Ascending aorta (tissue), 2 donors: ENCODE measurements at places on chromosomes 5 and 9.

DNA sequence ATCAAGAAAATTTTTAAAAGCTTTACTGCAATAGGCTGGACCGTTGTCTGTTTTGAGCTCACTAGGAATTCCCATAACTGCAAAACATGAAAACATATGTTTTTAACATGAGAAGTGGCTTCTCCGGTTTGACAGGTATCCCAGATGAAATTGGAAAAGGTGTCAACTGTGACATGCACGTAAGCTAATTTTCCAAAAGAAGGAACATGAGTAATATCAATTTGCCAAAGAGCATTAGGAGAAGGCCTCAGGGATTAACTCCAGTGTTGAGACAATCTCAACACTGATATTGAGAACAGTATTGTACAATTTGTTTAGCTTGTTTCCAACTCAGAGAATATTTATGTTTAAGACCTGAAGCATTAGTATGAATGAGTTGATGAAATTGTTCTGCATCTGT, 215.5 kb upstream of the KCNN2 start:
- DNase-seq: no peak

GRCh38 chr5:127870914-127871313, 167.7 kb downstream of the CCDC192 start:
- DNase-seq: peak; percentile 67

DNA sequence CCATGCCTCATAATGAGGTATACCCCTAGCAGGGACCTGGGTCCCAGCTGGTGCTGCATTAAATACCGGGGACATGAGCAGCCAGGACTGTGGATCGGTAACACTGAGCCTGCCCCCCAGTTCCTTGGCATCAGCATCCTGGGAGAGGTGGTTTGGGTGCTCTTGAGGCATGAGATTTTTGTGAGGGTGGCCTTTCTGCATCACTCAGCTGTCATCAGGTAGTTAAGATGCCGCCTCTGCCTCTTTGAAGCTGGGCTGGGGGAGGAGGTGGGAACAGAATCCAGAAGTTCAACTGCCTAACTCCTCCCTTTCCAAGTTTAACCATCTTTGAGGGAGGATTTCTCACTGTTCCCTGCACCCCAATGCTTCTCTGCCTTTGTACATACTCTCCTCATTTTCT, 112.7 kb downstream of the PDZD2 start:
- no peak for DNase-seq

DNA sequence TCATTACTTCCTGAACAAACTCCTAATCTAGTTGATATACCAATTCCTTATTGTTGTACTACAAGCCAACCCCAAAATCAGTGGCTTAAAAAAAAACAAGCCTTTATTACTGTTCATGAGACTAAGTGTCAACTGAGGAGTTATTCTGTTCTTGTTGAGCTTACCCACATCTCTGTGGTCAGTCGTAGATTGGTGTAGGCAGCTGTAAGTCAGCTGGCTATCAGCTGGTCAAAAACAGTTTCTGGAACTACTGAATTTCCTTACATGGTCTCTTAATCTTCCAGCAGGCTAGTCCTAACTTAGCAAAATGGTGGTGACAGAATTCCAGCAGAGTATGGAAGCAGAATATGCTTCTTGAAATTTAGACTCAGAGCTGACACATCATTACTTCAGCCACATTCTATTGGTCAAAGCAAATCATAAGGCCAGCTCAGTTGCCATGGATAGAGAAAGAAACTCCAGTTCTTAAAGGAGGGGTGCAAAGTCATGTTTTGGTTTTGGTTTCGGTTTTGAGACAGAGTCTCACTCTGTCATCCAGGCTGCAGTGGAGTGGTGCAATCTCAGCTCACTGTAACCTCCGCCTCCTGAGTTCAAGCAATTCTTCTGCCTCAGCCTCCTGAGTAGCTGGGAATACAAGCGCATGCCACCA, 386.1 kb upstream of the MPDZ start:
- DNase-seq: no peak

DNA sequence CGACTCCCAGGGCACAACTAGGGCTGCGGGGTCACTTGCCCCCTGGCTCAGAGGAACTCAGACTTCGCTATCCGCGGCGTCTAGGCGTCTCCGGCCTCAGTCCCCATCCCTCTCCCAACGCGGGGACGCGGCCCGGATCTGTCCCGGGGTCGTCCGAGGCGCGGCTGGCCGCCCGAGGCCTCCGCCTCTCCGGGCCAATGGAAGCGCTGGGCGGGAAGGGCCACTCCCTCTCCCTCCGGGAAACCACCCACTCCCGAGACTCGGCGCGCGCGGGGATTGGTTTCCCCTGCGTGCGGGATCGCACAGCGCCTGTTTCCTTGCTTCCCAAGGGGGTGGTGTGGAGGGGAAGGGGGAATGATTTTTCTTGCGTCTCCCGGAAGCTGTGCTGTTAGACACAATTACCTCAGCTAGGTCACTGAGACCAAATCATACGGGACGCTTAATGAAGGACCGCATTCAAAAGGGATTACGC, 38.3 kb downstream of the NR2F1 start:
- DNase-seq: peak; percentile 82

DNA sequence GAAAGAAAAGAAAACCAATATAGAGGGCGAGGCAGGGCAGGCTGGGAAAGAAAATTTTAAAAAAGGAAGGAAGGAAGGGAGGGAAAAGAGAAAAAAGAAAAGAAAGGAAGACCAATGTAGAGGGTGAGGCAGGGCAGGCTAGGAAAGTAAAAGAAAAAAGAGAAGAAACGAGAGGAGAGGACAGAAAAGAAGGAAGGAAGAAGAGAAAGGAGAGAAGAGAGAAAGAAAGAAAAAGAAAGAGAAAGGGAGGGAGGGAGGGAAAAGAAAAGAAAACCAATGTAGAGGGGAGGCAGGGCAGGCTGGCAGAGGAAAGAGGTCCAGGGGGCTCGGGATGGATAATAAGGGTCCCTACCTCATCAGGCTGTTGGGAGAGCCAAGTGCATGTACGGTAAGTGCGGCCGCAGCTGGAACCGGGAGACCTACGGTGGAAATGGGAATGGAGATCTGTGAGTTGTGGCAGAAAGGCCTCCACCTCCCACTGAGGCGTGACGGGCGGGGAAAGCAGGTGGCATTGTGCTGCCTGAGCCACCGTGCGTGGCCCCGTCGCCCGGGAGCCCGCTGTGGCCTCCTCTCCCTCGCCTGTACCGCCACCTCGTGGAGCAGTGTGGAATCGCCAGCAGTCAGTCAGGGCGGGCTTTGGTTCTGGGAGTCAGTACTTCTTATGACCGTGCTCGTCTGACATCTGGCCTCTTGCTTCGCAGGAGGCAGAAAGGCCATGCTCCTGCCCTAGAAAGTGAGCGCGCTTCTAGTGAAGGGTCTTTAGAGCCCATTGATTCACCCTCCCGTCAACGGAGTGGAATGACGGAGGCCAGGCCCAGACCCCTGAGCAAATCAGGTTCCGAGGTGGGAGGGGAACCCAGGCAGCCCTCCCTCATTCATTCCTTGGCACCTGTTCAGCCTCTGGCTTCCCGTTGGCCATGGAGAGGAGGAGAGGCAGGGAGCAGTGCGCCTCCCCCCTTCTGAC, 10.4 kb upstream of the NHP2 start:
- DNase-seq: peak; percentile 90

DNA sequence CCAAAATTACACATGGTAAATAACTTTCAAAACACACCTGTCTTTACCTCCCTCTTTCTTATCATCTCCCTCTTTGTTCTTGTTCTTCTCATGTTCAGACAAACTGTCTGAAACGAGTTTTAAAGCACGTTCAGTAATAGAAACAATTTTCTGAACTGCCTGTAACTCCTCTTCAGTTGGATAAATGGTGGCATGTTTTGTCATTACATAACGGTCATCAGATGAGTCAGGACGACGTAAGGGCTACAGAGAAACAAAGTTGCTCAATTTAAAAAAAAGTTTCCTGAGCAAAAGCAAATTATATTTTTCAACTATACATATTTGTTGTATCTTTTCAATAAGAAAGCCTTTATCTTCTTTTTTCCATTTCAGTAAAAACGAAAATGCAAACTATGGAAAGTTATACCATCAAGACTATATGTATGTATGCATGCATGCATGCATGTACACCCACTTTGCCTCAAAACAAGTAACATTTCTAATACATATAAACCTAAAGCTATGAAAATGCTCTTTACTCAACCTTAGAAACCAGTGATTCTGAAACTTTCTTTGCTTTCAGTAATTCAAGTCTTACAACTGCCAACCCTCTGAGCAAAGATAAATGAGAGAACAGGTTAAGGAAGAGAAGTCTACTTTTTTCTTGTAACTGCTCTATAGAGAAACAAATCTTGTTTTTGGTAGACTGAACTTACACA, 56.0 kb downstream of the ZFR start:
- no peak for DNase-seq

DNA sequence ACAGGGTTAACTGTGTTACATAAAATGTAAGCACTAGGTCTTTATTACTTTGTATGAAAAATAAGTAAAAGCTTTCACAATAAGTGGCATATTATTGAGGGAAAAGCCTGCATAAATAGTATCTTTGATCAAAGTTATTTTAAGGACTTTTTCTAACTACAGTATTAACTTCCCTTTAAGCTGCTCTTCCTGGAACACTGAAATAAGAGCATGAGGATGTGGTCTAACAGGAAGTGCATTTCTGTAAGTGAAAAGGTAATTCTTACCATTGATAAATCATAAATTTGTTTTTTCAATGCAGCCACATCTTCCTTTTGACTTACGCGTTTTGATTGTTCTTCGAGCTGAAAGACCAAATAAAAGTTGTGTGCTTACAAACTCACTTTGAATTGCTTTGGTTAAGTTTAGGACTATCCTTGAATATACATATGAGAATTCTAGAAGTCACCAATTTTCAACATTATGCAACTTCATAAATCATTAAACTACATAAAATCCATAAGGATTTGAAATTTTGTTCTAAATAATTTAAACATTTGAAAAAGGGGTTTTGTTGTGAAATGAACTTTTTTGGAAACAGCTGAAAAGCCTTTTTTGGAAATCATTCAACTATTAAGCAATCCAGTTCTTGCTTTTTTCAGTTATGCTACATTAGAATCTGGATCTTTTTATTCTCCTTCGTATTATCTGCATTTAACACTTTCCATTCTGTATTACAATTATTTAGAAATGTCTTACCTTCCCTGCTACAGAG, 50.6 kb downstream of the RASEF start:
- DNase-seq: no peak

- DNase-seq: no peak
Observed at GRCh38 chr5:65391591-65391990, 90.1 kb downstream of the ADAMTS6 start.

DNA sequence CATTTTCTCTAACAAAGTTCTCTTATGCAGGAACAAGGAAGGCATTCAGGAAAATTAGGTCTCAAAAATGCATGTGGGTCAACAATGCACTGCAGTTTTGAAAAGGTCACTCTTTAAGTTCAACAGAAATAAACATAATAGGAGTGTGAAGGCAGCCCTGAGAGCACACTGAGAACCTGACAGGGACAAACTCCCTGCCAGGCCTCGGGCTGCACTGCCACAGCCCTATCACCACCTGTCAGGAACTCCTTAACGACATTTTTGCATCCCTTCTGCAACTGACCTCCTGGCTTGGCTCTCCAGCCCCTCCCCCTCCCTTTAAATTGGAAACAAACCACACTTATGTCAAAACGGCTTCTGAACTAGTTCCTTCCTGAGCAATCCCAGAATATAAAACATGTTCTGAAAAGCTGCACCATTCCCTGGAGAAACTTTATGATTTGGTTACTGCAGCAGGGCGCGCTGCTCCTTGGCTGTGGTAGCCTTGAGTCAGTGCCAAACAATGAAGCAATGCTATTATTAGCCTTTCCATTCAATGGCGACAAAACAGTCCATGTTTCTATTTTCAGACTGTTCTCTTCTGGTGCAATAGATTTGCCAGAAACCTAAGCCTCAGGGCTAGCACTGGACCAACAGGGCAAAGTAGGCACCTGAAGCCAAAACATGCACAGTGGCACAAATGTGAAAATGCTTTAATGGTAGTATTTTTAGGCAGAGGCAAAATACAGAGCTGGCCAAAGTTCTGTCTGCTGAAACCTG, 160.1 kb upstream of the ZNF608 start:
- peak; percentile 39 for DNase-seq

DNA sequence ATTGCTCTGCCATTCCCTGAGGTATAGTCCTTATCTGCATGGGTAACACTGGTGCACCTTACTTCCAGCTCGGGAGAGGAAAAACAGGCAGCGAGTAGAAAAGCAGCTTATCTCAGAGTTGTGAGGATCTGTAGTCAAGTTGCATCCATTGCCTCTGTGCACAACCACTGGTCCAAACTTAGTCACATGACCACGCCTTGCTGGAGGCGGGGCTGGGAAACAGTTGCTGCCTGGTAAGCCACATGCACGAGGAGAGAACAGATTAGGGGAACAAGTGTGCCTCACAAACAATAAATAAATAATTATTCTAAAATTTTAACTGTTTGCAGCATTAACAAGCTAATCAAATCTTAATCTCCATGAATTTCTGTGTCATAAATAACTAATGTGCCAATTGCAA, 18.6 kb downstream of the ZNF622 start:
- no peak for DNase-seq

DNA sequence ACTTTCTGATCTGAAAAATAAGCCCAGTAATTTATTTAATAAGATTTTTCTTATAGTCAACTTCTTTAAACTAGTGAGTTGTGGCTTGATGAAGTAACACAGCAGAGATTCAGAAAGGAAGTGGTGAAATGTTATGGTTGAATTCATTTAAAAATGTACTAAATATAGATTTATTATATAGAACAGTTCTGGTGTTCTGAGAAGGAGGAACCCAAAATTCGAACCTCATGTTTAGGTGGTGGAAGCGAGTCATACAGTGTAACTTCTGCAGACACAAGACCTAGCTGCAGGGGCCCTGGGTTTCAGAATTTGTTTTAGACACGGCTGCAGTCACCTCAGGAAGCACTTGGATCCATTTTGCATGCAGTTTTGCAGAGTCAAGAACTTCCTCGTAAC, 188.2 kb downstream of the TRIO start:
- no peak for DNase-seq

GRCh38 chr9:134252084-134252830, 74.0 kb upstream of the RXRA start:
- no peak for DNase-seq

DNA sequence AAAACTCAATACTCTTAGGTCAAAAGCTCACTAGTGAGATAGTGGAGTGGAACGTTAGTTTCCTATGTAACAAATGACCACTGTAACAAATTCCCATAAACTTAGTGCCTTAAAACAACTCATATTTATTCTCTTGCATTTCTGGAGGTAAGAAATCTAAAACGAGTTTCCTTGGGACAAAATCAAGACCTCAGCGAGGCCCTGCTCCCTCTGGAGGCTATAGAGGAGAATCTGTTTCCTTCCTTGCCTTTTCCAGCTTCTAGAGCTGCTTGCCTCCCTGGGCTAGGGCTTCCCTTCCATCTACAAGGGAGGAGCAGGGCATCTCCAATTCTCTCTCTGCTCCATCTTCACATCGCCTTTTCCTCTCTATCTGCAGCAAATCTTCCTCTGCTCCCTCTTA, 32.0 kb downstream of the SEMA5A start:
- no peak for DNase-seq

GRCh38 chr9:20023961-20024571, 235.2 kb upstream of the SLC24A2 start:
- DNase-seq: no peak

DNA sequence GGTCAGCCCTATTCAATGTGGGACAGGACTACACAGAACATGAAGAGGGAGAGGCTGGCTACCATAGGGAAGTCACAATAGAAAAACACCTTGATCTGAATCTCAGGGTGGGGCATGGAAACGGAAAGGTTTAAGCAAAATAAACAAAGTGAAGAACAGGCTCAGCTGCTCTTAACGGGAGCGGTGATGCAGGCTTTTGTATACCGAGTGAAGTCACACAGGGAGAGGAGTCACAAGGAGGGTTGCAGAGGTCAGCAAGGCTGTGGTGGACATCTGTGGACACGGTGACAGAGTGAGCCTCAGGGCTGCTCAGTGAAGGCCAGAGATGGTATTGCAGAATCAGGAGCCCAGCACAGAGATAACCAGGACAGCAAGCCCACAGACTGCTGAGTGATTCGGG, 30.6 kb upstream of the SEMA4D start:
- no peak for DNase-seq
